HCT116 (cell line): ENCODE measurements at places on chromosomes 12 and 14.

GRCh38 chr14:75279153-75279762, 630 bp downstream of the FOS start:
- no peak for DNase-seq

GRCh38 chr12:116861320-116861719, 19.9 kb downstream of the HRK start:
- no peak for DNase-seq

- peak; percentile 26 for DNase-seq
Measured at GRCh38 chr12:105107171-105107493, 399 bp upstream of the WASHC4 start.

DNA sequence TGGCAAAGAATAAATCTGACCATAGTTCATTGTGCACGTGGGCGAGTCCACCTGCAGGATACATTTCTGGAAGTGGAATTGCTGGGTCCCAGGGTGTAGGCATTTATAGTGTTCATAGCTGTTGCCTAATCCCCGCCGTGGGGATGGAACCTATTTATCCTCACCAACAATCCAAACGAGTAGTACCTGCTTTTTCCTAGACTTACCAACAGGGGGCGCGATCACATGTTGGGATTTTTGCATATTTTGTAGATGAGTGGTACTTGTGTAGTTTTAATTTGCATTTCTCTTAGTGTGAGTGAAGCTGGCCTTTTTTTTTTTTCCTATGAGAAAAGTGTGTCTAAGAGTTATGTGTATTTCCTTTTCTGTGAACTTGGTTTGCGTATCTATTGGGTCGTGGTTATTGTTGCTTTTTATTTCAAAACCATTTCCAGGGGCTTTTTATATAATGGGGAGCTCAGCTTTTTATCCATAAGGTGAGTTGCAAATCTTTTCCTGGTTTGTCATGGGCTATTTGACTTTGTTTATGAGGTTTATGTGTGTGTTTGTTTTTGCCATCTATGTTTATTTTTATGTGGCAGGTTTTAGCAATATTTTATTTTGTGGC, 67.2 kb downstream of the CCDC92 start:
- DNase-seq, result peak; percentile 51

- DNase-seq, result no peak
Measured at GRCh38 chr14:63454863-63455622, 88.1 kb downstream of the PPP2R5E start.

GRCh38 chr14:21014761-21015190, 10.1 kb downstream of the NDRG2 start:
- peak; percentile 80 for DNase-seq

DNA sequence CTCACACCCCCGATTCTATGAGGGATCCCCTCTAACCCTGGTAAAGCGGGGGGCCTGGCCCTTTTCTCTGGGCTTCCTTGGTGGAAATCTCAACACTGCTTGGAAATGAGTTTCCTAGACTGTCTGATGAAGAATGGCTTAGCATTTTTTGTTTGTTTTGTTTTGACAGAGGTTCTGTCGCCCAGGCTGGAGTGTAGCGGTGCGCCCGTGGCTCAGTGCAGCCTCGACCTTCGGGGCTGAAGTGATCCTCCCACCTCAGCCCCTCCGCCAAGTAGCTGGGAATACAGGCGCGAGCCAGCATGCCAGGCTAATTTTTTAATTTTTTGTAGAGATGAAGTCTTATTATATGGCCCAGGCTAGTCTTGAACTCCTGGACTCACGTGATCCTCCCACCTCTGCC, 30.3 kb downstream of the TC2N start:
- no peak for DNase-seq

- DNase-seq, result no peak
Measured at GRCh38 chr12:16492240-16492639, 113.7 kb downstream of the LMO3 start.

DNA sequence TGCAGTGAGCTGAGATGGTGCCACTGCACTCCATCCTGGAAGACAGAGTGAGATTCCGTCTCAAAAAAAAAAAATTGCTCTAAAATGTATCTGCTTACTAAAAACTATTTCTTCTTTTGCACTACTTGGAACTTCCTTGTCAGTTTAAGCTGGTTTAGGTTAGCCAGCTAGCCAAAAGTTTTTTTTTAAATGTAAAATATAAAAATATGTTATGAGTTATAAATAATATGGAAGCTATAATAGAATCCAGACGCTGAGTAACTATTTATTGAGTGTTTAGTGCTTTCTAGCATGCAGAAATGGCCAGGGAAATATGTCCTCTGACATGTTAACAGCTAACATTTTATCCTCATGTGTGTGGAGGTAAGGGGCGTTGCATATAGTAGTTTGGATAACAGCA, 85.6 kb downstream of the PLEKHA5 start:
- DNase-seq, result no peak

DNA sequence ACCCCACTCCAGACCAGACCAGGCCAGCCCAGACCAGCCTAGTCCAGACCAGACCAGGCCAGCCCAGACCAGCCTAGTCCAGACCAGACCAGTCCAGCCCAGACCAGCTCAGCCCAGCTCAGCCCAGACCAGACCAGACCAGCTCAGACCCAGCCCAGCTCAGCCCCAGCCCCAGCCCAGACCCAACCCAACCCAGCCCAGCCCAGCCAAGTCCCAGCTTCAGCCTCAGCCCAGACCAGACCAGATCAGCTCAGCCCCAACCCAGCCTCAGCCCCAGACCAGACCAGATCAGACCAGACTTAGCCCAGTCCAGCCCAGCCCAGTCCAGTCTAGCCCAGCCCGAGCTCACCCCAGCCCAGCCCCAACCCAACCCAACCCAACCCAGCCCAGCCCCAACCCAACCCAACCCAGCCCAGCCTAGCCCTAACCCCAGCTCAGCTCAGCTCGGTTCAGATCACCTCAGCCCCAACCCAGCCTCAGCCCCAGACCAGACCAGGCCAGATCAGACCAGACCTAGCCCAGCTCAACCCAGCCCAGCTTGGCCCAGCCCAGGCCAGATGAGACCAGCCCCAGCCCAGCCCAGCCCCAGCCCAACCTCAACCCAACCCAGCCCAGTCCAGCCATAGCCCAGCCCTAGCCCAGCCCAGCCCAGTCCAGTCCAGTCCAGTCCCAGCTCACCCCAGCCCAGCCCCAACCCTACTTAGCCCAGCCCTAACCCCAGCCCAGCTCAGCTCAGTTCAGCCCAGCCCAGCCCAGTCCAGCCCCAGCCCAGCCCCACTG, 204.7 kb downstream of the BCL11B start:
- DNase-seq, result no peak

- DNase-seq, result no peak
Measured at GRCh38 chr14:87013583-87013982, 979.4 kb downstream of the GALC start.

DNA sequence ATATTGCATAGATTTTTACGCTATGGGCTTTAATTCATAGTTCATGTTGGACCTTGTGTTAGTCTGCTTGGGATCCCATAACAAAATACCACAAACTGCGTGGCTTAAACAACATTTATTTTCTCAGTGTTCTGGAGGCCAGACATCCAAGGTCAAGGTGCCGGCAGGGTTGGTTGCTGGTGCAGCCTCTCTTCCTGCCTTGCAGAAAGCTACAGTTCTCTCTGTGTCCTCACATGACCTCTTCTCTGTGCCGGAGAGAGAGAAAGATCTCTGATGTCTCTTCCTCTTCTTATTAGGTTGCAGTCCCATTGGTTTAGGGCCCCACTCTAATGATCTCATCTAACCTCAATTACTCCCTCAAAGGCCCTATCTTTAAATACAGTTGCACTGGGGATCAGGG, 170.5 kb downstream of the IPO8 start:
- no peak for DNase-seq

DNA sequence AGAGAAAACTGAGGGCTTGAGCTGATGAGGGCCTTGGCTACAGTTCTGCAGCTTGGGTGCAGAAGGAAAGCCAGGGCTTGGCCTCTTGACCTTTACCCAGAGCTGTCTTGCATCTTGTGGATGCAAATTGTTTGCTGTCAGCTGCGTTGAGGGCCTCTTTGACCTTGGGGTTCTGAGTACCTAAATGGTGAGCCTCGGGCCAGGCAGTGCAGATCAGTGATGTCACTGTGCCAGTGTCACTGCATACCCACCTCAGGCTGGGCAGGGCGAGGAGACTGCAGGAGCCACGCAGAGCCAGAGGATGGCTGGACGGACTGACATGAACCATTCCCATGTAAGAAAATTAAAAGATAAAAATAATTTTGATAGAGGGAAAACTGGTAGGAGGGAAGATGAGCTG, 18.6 kb downstream of the ESRRB start:
- DNase-seq, result no peak
